ENCODE measurements at places on chromosomes 4 and X.

GRCh38 chr4:157992038-157992705 is 180.7 kb downstream of the GASK1B start:
- peak; percentile 83 for DNase-seq

- no peak for DNase-seq
Observed at GRCh38 chr4:139676365-139676764, 10.7 kb downstream of the MGST2 start.

DNA sequence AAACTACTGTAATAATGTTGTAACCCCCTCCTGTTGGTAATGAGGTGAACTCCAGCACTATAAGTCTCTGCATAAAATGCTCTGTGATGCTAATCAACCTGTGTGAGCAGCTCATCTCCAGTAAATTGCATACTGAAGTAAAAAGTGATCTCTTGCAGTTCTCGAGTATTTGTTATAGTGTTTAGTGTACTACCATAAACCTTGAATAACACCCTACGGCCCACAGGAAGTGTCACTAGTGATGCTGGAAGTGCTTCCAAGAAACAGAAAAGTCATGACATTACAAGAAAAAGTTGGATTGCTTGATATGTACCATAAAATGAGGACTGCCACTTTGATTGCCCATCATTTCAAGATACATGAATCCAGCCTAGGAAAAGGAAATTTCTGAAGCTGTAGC is 39.0 kb downstream of the IL15 start:
- DNase-seq, result no peak

DNA sequence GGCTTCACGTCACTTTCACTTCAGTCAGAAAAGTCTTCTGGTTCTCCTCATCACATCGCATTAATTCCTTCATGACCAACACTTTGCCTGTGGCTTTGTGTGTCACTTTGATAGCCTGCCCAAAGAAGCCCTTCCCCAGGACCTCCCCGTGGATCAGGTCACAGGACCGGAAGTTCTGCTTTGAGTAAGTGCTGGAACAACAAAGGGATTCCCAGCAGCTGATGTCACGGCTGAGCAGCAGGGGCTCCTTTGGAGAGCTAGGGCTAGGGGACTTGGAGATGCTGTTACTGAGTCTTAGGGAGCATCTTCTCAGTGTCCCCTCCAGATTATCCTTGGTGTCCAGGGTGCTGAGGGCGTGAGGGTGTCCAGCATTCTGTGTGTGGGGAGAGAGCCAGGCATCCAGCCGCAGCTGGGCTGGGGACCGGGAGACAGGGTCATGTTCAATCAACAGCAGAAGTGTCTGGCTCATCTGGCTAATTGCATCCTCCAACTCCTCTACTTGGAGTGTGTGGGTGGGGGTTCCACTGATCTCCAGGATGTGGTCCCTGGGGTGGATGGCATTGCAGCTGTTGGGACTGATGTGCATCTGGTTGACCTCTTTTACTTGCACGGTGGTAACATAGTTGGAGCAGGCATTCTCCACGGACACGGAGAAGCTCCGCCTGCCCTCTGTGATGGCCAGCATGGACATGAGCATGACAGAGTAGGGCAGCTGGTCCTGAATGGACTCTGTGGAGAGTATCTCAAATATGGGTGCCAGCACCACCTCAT is 39.2 kb upstream of the ARHGAP6 start:
- DNase-seq, result no peak

DNA sequence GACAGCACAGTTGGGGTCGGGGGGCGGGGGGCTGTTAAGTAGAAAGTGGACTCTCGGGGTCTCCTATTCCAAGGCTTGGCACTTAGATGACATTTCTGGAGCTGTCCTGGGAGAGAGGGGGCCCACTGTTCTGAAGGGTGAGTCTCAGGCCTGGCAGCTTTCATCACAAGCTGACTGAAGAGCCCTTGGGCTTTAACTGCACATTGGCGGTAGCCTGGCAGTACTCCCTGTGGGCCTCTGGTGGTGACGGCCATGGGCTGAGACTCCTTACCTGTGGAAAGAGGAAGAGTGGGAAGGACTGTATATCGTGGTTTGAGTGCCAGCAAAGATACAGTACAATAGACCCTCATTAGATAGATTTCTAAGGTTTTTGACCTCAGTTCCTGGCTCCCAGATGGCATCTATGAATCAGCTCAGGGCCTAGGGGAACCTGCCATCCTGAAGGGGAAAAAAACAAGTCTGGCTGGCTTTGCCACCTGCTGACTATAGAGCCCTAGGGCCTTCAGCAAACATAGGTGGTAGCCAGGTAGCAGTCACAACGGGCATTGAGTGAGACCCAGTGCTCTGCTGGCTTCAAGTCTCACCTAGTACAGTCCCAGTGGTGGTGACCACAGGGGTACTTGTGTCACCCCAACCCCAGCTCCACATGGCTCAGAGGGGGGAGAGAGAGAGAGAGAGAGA is 87.9 kb downstream of the ANKRD17 start:
- DNase-seq, result no peak

DNA sequence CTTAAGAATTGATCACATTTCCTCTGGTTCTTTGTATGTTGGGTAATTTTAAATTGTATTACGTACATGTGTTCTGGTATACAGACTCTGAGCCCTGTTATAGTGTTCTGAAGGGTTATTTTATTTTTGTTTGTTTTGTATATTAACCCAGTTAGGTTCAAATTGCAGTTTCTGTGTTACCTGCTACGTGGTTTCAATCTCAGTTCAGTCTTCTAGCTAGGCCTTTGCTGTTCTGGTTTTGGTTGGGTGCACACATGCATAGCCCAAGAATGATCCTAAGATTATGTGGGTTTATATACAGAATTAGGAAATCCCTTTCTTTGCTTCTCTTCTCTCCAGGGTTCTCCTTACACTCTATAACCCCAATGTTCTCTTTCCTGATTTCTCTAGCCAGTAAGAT is 161.0 kb downstream of the PPP1R2C start:
- no peak for DNase-seq

GRCh38 chrX:6904156-6904555 is 243.4 kb upstream of the STS start:
- no peak for DNase-seq

- no peak for DNase-seq
Observed at GRCh38 chrX:74458736-74459135, 37.4 kb downstream of the SLC16A2 start.

DNA sequence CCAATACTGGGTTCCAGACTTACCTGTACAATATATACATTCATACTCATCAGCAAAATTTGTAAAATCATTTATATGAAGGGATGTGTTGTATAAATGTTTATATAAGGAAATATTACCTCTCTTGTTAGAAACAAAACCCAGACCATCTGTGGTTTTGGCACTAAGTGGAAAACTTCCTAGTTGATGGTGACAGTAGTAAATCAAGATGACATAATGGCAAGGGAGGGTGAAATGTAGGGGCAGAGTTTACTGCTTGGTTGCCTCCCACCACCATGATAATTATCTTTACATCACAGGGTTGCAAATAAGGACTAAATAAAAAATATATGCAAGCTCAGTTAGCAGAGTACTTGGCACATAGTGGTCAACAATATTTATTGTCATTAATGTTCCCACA is 365.3 kb upstream of the TEX13C start:
- no peak for DNase-seq

DNA sequence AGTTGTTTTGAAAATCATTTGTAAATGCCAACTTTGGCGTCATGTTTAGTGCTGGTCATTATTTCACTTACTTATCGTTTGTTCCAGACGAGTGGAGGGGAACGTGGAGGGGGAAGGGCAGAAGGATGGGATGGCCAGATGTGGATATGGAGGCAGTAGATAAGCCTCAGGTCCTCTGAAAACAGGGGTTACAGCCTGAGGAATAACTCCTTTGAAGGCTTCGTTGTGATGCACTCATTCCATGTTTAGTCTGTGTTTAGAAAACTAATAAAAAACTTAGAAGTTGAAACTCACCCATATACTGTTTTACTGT is 1.1 kb downstream of the MOB1B start:
- DNase-seq, result no peak

DNA sequence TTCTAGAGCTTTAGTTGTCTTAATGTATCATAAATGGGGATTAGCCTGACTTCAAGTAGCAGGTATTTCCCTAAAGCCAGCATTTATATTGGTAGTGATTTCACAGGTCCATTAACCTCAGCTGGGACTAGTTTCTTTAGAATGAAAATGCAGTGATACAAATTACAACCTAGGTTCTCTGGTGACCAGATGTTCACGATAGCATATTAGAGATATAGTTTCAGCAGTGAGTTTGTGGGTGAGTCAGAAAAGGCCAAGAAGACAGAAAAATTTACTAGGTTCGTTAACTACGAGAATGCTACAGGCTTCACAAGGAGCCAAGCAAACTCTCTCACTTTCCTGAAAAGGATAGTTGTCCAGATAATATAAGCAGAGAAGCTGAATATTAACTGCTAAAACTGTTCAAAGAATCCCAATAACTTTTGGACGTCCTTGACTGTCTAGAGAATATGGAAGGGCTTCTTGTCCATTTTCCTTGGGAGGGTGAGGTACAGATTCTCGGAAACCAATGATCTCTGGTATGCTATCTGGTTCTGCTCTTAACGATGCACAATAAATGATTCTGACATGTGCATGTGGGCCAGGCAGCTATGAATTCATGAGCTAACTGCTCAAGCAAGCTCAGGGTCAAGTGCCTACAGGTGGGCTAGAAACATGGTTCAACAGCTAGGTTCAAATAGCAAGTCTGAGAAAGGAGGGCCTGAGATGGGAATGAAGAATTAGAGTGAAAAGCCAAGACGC is 6.0 kb upstream of the SPCS3 start:
- no peak for DNase-seq

DNA sequence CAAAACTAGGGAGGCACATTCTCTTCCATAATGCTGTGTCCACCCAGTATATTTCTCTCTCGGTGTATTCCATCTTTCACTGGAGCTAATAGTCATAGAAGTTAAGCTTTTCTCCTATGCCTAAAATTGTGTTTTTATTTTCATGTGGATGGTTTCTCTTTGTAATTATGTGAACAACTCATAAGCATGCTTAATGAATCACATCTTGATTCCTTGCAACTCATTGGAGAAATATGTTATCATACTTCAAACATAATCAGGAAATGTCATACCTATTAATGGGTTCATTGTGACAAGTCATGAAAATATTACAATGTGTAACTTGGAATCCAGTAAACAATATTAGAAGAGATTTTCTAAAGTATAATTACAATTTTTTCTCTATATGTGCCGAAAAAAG is 186.3 kb downstream of the SLC7A11 start:
- DNase-seq, result no peak

GRCh38 chr4:37903901-37904300 is 13.0 kb downstream of the TBC1D1 start:
- DNase-seq, result no peak

- DNase-seq, result no peak
Observed at GRCh38 chrX:116395752-116396151, 40.7 kb upstream of the SLC6A14 start.

GRCh38 chr4:26062215-26062614 is 148.2 kb downstream of the SMIM20 start:
- DNase-seq, result no peak

GRCh38 chrX:153644356-153645125 is 2.5 kb upstream of the DUSP9 start:
- DNase-seq, result no peak

DNA sequence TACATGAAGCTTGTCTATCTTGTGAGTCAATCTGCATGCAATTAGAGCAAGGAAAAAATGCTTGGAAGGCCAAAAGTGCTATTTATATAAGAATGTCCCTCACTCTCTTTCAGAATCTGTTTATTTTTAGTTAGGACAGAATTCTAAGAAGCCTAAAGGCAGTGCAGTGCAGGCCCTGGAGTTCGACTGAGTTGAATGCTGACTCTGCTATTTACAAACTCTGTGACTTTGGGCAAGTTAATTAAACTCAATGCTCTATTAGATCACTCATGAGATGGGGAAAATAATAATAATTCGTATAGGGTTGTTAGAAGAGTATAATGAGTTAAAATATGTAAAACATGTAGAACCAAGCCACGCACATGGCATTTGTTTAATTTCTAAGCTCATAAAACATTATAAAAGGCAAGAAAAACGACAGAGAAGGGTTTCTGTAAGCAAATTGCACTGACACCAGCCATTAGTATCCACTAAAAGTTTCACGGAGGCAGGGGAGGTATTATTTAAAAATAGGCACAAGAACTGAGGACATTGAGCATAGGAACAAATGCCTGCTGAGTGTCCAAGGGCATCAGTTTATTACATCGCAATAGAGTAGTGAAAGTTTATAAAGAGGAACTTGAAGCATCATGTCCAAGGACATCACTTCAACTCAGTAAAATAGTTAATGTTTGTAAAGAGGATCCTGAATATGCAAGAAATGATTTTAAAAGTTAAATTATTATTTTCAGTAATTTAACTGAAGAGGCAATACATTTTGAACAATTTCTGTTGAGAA is 115.0 kb upstream of the INPP4B start:
- DNase-seq, result no peak

DNA sequence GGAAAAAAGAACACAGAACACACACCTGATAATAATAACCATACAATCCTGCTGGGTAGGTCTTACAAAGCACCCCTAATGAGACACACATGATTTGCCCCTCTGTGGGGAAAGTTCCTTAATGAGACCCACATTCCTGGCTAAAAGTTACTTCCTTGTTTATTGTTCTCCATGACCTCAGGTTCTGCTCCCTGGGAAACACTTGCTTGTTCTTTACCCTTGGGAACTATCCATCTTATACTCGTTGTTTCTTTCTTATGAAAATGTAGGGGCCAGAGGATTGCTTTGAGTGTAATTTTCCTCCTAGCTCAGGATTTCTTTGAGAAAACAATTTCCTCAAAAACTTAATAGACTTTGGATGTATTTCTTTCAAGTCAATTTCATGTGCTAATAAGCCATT is 52.1 kb upstream of the PCDH10 start:
- no peak for DNase-seq

DNA sequence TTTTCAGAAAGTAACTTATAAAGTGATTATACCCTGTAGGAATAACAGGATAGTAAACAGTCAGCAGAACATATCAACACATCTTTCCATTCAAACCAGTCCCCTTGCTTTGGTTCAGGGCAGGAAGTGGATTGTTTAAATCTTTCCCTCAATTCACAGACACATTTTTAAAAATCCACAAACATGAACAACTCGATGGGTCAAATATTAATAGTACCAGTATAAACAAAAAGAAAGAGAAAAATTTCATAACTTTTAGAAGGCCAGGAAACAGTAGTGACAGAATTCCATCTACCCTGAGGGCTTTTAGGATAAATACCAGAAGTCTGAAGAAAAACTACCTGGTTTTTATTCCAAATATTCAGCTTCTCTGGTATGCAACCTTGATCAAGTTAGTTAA is 1072.8 kb upstream of the PABPC4L start:
- DNase-seq, result no peak

Data from NAMALWA (cell line).